ENCODE measurements at places on chromosomes 16 and 17.

DNA sequence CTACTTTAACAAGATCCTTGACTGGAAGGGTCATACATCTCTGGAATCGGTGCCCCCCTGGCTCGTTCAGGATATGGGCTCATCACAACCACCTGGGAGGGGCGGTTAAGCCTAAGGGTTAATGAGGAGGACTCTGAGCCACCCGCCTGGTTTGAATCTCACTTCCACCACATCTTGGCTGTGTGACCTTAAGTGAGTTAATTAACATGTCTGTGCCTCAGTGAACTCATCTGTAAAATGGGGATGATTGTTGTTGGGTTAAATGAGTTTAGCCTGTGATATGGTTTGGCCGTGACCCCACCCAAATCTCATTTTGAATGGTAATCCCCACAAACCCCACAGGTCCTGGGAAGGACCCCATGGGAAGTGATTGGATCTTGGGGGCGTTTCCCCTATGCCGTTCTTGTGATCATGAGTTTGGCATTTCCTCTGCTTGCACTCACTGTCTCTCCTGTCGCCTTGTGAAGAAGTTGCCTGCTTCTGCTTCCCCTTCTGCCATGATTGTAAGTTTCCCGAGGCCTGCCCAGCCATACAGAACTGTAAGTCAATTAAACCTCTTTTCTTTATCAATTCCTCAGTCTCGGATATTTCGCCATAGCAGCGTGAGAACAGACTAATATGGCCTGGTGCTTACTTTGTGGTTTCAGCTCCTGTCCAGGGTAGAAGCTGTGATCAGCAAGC is 214.0 kb upstream of the CIBAR2 start:
- no peak for DNase-seq

DNA sequence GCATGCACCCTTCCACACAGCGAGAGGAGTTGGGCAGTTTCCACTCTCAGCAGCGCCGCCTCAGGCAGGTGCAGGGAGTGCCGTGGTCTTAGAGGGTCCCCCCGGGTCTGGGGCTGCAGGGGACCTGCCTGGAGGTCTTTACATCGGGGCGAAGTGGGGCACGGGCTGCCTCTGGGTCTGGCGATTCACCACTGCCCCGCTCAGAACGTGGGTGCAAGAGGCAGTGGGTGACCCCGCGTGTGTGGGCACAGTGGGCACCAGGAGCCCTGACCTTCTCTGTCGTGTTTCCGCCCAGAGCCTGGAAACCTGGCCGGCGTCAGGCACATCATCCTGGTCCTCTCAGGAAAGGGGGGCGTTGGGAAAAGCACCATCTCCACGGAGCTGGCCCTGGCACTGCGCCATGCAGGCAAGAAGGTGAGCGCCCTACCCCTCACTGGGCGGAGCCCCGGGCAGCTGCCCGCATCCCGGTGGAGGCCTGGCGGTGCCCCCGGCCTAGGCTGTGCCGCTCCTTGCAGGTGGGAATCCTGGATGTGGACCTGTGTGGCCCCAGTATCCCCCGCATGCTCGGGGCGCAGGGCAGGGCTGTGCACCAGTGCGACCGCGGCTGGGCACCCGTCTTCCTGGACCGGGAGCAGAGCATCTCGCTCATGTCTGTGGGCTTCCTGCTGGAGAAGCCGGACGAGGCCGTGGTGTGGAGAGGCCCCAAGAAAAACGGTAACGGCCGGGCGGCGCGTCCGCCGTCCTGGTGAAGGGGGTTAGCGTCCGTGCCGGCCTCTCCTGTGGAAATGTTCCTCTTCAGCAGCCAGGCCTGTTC is 3.7 kb downstream of the NUBP2 start:
- DNase-seq, result no peak

GRCh38 chr16:9092978-9093344 is 1.5 kb downstream of the HAPSTR1 start:
- DNase-seq, result peak; percentile 26

DNA sequence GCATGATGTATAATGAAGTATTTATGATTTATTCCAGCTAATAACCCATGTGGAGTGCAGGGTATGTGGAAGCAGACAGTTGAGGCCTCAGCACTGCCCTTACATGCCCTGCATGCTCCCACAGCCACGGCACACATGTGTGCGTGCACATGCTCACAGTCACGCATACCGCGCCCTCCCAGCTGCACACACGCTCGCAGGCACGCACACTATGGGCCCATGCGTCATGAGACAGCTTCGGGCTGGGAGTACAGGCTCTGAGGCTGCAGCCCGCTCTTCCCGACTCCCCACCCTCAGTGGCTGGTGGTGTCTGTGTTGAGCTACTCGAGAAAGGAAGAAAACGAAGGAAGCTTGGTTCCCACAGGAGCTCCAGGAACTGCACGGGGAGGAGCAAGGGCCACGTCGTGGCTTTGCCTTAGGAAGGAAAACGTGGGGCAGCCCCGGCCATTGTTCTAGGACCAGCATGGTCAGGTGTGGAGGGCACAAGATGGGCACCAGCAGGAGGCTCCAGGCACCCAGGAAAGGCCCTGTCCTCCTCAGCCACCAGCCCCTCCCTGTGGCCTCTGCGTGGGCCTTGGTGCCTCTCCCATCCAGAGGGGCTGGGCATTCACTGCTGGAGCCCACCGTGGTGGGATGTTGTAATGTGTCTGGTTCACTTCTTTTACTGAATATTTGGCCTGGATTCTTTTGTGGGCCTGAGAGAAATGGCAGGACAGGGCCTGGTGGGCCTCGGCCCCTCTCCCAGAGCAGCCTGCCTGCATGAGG is 27.5 kb upstream of the CDH15 start:
- no peak for DNase-seq

DNA sequence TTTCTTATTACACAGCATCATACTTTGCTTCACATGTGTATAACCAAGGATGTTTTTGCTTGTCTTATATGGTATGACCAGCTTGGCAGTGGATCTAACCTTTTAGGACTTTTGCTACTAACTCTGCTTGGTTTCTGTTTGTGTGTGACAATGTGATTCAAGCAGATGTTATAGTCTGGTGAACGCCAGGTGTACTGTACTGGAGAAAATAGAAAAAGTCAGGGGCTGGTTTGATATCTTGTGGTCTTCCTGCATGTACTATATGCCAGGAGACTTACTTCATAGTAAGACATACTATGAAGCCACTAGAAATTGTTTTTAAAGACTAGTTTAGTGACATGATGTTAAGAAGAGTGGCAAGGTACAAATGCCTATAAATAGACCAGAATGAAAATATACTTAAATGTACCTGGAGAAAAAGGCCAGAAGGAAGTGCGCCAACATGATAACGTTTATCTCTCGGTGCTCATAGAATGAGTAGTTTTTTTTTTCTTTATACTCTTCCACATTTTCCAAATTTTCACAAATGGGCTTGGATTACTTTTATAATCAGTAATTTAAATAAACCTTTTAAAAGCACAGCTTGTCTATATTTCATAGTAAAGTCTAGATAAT is 112.3 kb downstream of the PRKCA start:
- DNase-seq, result no peak

DNA sequence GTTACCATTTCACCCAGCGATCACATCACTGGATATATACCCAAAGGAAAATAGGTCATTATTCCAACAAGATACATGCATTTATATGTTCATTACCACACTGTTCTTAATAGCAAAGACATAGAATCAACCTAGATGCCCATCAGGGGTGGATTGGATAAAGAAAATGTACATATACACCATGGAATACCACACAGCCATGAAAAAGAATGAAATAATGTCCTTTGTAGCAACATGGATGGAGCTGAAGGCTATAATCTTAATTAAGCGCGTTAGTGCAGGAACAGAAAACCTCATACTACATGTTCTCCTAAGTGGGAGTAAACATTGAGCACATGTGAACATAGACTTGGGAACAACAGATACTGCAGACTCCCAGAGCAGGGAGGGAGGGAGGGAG is 18.6 kb downstream of the CNTROB start:
- DNase-seq, result no peak

- no peak for DNase-seq
Observed at GRCh38 chr16:46729326-46729995, 18.7 kb downstream of the MYLK3 start.

DNA sequence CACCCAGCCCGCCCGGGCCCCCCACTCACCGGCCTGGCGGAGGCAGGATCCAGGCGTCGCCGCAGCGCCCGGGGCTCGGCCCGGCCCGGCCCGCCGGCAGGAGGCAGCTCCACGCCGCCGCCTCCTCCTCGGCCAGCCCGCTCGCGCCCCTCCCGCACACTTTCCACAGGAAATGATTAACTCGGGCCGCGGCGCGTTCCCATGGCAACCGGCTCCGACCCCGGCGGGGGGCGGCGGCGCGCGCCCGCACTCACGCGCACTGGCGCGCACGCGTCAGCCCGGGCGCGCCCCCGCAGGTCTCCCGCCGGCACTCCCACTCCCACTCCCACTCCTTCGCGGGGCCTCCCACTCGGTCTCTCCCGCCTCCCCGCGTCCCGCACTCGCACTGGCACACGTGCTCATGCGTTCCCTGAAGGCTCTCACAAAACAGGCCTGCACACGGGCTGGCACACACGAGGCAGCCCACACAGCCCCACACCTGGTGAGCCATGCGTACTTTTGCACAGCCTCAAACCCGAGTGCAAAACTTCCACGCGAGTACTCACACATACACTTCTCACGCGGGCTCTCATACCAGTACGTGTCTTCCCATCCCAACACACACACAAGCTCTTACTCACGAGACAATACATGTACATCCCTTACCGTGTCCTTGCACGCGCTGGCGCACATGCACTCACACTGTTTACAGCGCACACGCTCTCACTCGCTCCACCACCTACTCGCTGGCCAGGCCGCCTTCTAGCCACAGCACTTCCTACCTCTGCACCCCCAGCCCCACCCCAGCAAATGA is at the start of gene KIFC3:
Gene KIFC3, minus strand, starts transcription at position 151 of the 793 bp plus-strand sequence. CDS start 4,248 bp downstream, outside the sequence.
- peak; percentile 70 for DNase-seq

DNA sequence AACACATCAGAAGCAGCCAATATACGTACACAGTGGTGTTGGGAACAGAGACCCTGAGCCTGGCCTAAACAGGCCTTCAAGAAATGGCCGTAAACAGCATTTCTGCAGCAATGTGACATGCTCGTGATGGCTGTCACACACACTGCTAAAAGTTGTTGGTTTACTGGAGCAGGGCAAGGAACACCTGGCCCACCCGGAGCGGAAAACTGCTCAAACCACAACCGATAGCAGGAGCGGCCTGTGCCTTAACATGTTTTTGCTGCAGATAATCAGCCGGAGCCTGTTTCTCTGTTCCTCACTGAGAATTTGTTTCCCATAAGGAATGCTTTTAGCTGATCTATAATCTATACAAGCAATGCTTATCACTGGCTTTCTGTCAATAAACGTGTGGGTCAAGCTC is 6.0 kb upstream of the DPEP1 start:
- DNase-seq, result no peak

Data from stimulated activated CD4-positive, alpha-beta T cell treated with anti-CD3 and anti-CD28 coated beads, Interleukin-4, amount 100 ng/mL, for 1 hour (primary cell).